ENCODE measurements at places on chromosomes 13 and 19.

DNA sequence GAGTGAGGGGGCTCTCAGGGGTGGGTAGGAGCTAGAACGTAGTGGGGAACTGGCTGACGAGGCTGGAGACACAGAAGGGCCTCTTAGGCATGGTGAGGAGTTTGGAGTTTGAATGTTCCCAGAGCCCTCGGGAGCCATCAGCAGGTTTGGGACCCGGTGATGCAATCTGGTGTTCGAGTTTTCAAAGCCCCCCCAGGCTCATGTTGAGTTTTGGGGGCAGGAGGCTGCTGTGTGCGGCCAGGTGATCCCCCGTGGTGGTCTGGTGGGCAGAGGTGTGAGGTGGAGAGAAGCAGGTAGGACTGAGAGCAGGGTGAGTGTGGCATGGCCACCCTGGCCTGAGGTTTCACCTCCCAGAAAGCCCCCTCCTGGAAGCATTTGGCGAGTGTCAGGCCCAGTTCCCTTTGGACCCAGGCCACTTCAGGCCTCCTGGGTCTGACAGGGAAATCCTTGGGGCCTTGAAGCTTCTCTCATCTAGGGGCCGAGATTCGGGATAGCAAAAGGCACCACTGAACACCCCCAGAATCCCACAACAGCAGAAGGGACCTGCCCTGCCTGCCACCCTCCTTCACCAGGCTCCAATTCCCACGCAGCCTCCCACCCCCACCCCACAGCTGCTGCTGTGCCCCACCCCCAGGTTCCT lies 1.2 kb downstream of the YJEFN3 start:
- DNase-seq: no peak

DNA sequence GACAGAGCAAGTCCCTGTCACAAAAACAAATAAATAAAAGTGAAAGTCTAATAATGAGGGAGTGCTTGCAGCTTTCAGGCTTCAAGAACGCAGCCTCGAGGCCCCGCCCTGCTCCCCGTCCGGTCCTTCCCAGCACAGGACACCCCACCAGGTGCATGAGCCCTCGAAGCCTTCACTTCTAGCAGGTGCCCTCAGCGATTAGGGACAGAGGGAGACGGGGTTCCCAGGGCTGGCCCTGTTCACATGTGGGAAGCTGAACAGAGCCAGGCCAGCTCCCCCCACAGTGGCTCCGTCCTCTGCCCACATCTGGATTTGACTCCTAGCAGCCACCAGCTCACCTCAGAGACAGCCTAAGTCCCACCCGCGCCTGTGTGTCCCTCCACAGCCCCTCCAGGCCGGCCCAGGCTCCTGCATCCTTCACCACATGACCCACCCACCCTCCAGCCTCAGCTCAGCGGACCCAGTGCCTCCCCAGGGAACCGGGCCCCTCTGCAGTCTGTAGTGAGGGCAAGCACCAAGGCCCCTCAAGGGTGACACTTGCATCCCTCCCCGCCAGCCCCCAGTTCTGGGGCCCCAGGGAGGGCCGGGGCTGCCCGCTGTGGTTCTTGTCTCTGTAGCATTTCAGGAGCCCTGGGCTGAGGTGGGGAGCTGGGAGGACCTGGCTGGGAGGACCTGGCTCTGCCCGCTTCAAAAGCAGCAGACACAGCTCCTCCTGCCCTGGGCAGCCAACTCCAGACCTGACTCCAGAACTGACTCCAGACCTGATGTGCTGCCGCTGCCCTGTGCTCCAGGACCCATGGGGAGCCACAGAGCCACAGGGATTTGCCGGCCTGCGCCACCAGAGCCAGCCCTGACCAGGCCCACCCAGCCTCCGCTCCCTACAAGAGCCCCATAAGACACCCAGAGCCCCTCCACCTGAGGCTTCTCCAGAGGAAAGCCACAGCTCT lies 27.2 kb downstream of the GPX4 start:
- no peak for DNase-seq

DNA sequence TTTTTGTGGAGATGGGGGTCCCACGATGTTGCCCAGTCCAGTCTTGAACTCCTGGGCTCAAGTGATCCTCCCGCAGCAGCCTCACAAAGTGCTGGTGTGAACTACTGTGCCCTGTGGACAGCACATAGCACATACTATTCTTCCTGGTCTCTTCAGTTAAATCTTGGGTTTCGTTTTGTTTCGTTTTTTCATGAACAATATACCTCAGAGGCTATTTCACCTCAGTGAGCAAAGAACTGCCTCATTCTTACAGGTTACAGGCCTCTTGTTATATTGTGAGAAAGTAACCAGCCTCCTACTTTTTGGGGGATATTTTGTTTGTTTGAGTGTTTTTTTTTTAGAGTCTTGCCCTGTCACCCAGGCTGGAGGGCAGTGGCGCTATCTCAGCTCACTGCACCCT lies 1.3 kb upstream of the C3 start:
- DNase-seq: no peak

DNA sequence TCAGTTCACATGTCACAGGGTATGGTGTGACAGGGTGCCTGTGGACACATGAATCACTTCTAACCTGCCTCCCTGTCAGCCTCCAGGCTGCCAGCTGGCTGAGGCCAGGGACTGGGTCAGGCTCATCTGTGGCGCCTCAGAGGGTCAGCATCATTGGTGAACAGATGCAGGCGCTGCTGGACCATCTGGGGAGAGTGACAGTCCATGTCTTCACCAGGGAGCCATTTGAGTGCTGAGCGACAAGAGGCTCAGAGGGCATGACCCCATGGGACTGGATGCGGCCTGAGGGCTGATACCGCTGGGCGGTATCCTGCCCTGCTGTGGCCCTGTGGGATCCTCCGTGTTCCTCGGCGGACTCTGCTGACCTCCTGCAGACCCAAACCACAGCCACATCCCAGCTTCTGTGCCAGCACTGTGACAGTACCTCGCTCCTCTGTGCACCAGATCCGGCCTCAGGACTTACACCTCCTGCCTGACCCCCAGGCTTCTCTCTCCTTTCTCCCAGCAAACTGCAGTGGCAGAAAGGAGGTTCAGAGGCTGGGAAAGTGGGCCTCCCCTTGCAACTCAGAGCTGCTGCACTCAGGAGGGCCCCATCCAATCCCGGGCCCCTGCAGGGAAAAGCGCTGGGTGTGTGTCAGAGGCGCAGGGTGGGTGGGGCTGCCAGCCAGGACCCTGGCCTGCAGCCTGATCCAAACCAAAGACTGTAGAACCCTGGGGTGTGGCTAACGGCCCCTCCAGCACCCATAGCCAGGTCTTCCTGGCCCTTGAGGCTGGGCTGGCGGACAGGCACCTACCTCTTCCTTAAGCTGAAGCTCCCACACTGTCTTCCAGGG lies 10.2 kb downstream of the ACTMAP start:
- no peak for DNase-seq

DNA sequence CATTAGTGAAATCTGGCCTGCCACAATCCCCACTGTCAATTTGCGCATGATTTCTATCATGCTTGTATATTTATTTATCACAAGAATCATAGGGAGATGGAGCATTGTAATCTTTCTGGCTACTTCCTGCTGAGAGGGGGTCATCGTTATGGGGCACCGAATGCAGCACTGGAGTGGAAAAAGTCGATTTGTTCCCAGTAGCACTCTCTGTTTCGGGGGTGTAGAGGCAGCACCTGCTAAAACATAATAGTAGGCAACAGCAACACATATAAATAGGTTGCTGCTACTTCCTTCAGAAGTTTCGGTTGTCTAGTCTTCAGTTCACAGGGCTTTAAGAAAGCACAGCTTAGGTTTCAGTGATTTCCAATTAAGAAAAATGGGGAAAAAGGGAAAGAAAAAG lies 23.4 kb upstream of the CEACAM21 start:
- DNase-seq: no peak

DNA sequence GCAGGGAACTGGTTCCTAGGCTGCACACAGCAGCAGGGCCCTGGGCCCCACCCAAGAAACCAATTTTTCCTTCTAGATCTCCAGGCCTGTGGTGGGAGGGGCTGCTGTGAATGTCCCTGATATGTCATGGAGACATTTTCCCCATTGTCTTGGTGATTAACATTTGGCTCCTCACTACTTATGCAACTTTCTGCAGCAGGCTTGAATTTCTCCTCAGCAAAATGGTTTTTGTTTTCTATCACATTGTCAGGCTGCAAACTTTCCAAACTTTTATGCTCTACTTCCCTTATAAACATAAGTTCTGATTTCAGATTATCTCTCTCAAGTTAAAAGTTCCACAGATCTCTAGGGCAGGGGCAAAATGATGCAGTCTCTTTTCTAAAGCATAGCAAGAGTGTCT lies 310.2 kb upstream of the PCDH20 start:
- DNase-seq: no peak

DNA sequence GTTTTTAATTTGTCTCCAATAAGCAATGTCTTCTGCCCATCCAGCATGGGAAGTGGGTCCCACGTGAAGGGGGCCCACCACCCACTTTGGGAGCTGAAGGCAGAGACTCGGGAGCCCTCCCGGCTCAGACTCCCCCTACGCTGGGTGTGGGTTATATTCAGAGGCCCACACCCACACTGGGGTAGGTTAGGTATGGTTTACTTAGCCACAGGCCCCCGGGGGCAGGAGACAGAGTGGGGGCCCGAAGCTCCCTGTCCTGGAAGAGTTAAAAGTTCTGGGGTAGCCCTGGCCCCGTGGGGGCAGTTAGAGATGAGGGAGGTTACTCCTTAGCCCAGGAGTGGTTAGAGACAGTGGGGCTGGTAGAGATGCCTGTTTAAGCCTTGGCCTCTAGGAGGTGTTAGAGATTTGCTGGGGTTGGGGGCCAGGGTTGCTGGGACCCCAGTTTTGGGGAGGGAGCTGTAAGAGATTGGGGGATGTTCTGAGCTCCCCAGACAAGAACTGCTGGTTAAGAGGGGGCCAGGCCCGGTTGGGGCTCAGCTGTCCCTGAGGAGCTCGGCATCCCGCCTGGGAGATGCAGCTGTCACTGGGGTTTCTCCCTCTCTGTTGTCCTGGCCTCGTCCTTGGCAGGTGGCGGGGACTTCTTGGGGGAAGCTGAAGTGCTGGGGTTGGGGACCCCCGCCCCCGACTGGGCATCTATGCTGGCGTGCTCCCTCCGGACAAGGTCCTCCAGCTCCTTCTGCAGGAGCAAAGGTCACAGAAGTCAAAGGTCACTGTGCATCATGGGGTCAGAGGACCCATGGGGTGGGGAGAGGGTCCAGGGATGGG lies 712 bp upstream of the RINL start:
- DNase-seq: no peak

GRCh38 chr13:32370805-32371204 lies 55.5 kb downstream of the BRCA2 start:
- DNase-seq: no peak

GRCh38 chr13:66781241-66781640 lies 448.9 kb downstream of the PCDH9 start:
- DNase-seq: no peak

DNA sequence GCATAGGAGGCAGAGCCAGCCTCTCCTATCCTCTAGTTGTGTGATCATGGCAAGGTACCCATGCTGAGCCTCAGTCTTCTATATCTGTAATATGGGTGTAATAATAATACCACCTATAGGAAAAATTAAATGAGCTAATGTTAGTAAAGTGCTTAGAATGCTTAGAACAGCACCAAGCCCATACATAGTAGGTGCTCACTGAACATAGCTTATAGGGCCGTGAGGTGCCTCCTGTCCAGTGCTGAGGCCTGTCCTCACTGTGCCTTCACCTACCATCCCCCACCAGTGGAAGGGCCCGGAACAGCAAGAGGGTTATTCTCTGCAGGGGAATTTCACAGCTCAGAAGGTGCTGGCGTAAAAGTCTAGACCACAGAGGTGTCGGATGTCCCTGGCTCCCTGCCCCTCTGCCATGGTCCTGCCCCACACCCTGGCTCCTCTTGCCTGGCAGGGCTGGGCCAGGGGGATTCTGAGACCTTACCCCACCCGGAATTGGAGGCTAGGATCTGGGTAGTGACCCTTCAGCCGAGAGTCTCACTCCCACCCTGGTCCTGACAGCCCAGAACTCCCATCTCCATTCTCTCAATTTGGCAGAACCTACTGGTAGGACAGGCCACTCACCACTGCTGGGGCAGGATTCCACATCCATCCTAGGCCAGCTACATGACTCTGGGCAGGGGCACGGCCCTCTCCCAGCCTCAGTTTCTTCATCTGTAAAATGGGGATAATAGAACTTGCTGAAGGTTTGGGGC lies 2.2 kb upstream of the SCN1B start:
- DNase-seq: no peak

DNA sequence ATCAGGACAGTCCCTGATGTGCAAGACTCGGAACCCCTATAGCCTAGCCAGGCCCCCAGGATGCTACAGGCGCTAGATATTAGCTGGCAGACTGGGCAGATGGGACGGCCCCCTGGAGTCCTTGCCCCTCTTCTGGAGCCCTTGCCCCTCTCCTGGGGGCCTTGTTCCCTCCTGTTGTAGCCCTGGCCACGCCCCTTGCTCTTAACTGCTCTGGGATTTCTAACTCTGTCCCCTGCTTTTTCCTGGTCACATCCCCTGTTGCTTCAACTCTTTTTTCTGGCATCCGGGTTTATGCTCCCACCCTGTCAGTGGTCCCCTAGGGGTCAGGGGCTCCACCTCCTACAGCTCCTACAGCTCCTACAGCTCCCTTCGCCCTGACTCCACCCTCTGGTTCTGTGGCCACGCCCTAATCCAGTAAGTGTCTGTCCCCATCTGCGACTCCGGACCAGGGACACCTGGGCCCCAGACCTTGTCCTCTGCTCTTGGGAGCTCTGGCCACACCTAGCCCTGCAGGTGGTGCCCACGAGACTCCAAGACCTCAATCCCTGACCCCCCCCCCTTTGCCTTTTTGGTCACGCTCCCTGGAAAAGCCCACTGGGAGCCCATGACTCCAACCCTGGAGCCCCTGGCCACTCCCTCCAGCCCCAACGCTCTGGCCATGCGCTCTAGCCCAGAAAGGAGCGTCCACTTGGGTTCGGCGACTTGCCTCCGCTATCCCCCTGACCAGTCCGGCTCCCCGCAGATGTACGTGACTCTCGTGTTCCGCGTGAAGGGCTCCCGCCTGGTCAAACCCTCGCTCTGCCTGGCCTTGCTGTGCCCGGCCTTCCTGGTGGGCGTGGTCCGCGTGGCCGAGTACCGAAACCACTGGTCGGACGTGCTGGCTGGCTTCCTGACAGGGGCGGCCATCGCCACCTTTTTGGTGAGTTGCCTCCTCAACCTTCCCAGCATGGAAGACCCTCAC lies 6.8 kb downstream of the PLPPR2 start:
- DNase-seq: no peak

- peak; percentile 52 for DNase-seq
Observed at GRCh38 chr19:7917267-7918061, 2.7 kb upstream of the SNAPC2 start.

GRCh38 chr19:29292153-29292552 lies 79.2 kb upstream of the UQCRFS1 start:
- DNase-seq: no peak

GRCh38 chr19:29579308-29579910 lies 26.7 kb upstream of the POP4 start:
- DNase-seq: no peak

GRCh38 chr13:75869981-75870380 lies 233.9 kb downstream of the LMO7 start:
- no peak for DNase-seq

GRCh38 chr13:73873940-73874830 lies 260.0 kb downstream of the KLF12 start:
- DNase-seq: no peak

All from inflammatory macrophage treated with lipopolysaccharide for 1 hour (primary cell).